Stimulated activated CD8-positive, alpha-beta memory T cell treated with anti-CD3 and anti-CD28 coated beads, Interleukin-4, amount 100 ng/mL, for 4 hours (primary cell): ENCODE measurements at places on chromosomes 6 and 20.

DNA sequence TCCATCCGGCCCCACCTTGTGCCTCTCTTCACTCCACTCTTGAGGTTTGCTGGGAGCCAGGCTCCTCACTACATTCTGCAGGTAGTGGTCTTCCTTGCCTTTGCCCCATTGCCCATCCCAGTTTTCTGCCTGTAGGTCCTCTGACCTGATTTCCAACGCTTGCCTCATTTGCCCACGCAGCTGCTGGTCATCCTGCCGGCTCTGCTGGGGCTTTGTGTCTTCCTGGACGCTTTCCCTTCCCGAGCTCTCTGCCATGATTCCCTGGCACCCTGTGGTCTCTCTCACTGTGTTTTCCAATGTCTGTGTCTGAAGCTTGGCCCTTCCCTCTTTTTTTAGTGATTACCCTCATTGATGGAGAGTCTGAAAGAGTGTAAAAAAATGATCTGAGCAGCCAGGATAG is 451.6 kb downstream of the UTRN start:
- no peak for DNase-seq

- DNase-seq = no peak
Measured at GRCh38 chr20:47799116-47799715, 13.9 kb upstream of the SULF2 start.

DNA sequence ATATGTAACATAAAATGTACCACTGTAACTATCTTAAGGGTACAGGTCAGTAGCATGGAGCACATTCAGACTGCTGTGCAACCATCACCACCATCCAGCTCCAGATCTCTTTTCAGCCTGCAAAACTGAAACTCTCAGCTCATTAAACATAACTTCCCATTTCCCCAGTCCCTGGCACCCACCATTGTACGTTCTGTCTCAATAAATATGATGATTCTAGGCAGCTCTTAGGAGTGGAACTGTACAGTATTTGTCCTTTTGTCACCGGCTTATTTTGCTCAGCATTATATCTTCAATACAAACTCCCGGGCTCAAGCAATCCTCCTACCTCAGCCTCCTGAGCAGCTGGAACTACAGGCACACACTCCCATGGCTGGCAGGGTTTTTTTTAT is 1.5 kb downstream of the ZC3H12D start:
- DNase-seq = no peak

DNA sequence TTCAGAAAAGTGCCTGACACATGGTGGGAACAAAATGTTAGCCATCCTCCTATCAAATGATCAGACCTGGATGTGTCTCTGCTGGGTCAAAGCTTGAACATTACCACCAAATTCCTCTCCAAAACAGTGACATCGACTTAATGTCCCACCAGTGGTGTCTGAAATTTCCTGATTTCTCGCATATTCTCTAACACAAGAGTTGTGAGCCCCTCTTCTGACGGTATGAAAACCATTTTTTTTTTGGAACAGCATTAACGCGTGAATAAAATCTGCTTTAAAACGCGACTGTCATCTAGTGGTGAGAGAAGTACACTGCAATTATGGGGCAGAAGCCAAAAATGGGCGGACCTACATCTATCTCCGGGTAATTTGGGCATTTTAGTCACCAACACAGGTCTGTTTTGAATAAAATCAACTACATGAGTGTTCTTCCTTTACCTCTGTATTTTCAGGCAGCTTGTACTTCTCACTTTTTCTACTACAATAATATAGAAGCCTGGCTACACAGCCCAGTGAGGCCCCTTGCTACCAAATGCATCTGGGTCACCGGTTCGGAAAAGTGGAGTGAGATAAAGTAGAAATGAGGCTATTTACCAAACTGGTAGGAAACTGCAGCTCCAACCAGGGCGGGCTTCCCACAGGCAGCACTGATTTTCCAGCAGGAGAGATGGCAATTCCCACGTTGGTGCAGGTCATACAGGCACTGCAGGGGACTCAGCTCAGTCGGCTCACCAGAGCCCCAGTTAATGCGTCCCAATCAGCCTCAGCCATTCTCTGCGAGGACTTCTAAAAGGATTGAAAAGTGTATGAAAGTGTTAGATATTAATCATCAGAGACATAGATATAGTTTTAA is 27.4 kb downstream of the MGME1 start:
- DNase-seq = no peak

DNA sequence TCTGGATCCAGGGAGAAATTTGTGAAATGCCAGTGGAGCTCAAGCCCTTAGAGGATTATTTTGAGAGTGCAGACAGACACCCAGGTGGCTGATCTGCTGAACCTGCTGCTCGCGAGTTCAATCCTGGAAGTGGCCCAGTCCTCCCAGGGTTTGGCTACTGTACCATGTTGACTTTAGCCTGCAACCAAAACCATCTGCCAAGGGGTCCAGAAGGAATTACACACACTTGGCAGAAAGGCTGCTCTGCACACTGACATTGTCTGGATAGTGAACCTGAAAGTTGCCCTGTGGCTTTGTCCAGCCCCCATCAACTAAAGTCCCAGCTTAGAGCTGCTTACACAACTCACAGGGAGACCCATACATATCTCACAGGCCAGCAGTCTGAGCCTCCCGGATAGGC is 21.6 kb upstream of the PI3 start:
- DNase-seq = no peak

DNA sequence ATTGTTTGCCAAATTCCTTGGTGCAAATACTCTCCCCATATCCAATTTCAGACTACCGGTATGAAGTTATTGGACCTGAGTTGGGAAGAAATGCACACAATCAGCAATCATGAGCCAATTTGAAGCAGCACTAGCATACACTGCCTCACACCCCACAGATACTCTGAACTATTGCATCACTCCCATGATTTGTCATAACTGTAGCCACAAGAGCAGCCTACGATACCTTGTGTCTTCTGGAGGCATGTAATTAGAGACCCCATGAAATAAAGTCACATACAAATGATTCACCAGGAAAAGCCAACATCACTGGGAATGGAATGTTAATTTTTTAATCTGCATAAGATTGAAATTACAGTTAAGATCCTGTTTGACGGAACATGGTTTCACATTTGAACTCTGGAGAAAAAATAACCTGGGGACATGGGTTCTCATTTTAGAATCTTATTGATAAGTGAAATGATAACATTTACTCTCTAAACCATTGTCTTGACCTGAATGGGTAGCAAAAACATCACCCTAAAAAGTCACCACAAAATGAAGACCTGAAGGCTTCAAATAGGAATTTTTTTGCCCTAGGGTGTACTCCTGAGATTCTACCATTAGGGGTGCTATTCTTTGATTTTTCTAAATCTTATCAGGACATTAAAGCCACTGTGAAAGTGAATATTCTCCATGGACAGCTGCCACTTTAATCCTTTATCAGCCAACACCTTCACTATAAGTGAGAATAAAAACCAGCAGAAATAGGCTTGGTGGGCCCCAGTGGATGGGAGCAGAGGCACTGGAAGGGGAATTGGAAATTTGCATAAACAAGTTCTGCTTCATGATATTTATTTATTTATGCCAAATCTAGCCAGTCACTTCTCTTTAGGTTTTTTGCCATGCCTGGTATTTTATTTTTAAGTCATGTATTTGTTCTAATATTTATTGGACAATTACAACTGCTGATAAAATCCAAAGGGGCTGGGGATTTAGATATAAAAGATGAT is 34.5 kb upstream of the HBS1L start:
- no peak for DNase-seq

DNA sequence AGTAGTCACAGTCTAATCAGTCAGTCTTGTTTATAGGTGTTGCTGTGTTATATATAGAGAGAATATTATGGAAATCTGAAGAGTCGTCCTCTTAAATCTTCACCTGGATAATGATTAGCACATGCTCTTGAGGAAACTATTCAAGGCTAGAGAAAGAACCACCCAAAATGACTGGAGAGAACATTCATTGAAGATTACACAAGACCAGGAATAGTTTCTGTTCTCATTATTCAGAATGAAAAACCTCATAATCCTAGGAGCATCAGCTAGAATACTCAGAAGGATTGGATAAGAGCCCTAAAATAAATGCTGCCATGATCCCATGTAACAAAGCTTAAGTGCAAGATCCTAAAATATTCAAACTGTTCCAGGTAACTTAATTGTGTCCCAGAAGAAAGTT is 278.2 kb upstream of the PREP start:
- DNase-seq = no peak

GRCh38 chr6:101203664-101204063 is 189.8 kb upstream of the GRIK2 start:
- no peak for DNase-seq

DNA sequence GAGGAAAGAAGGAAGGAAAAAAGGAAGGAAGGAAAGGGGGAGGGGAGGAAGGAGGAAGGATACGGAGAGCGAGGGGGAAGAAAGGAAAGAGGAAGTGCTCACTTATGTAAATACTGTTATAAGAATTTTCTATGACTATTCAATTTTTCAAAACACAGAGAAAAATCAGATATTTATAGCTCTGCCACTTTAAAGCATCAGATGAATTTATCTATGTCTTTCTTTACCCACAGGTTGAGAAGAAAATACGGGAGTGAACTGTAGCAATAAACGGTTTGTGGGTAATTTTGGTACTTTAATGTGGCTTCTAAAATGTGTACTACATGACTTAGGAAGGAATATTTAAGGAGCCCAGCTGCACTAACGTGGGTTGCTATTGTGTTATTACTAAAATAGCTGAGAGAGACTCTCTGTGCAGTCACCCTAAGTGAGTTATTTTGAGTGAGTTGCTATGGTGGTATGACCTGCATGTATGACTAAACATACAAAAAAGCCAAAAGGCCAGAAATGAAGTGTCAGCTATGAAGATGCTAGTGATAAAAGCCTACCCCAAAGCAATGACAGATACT is 225.5 kb downstream of the SOD2 start:
- no peak for DNase-seq
